ENCODE measurements at places on chromosomes 5 and 9. TPM values are rescaled to one million over a fixed set of nuclear protein-coding genes. Genes with fewer than 3 reads are reported as not detected.

GRCh38 chr9:134178768-134179551, 14.6 kb upstream of the RNU6ATAC start:
- DNase-seq: no peak

DNA sequence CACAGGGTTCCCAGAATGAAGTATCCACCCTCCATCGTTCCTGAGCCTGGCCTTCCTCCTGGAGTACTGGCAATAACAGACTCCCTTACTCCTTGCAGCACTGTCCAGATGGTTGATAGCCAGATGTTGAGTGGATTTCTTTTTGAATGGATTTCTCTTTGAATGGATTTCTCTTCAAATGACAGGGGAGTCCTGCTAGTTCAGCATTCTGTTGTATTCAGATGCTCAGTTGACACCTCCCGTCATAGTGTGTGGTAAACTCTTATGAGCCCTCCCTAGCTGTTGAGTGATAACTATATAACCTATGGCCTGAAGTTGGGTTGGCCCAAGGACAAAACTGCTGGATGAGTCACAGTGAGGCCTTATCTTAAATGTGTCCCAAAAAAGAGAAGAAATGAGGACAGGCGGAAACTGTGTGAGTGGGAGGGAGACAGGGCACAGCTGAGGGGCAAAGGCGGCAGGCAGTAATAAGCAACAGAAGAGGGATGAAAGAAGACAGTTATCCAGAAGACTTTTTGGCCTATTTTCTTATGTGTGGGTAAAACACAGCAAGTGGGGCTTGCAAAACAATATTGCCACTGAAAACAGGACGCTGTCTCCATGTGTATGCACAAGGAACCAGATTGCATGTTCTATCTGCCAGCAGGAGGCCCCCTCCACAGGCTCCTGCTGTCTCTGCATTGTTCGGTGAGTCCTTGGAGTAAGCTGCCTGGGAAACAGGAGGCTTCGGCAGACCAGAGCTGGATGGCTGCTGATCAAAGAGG, 209.5 kb upstream of the S1PR3 start:
- no peak for DNase-seq

DNA sequence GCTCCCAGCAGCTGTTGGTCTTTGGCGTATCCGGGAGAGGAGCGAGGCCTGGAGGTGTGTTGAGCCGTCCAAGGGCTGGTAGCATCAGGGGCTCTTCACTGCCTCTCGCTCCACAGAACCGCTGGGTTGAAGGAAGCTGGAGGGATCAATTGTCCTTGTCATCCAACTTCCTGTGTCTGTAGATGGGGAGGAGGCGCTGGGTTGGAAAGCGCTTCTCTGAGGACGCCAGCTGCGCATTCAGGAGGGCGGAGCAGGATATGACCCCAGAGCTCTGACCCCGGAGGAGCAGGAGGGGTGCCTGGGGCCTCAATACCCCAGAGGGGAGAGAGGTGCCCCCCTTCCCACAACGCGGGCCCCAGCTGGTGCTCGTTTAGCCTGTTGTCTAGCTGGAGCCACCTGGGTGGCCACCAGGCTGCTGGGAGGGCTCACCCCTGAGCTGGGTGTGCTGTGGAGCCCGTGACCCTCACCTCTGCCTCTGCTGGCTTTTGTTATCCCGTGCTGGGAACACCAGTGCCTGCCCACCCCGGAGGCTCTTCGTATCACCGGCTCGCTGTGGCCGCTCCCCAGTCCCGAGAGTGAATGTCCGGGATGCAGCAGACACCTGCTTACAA, 2.0 kb upstream of the DBH start:
- no peak for DNase-seq

GRCh38 chr9:673966-674526, 167.5 kb upstream of the DMRT1 start:
- DNase-seq: no peak

Gene PRELID2
- 58.1 TPM for total RNA-seq

Gene PCDHGA3
- 4.0 TPM for total RNA-seq

Gene MEGF10
- total RNA-seq: 0.63 TPM

Gene TRIM7
- total RNA-seq: 1.2 TPM

Gene FGF10
- 3.5 TPM for total RNA-seq

Gene TNFSF15
- total RNA-seq: 2.2 TPM

Data from mucosa of gallbladder (tissue), 1 donor.